ENCODE measurements at places on chromosomes 5 and 9.

DNA sequence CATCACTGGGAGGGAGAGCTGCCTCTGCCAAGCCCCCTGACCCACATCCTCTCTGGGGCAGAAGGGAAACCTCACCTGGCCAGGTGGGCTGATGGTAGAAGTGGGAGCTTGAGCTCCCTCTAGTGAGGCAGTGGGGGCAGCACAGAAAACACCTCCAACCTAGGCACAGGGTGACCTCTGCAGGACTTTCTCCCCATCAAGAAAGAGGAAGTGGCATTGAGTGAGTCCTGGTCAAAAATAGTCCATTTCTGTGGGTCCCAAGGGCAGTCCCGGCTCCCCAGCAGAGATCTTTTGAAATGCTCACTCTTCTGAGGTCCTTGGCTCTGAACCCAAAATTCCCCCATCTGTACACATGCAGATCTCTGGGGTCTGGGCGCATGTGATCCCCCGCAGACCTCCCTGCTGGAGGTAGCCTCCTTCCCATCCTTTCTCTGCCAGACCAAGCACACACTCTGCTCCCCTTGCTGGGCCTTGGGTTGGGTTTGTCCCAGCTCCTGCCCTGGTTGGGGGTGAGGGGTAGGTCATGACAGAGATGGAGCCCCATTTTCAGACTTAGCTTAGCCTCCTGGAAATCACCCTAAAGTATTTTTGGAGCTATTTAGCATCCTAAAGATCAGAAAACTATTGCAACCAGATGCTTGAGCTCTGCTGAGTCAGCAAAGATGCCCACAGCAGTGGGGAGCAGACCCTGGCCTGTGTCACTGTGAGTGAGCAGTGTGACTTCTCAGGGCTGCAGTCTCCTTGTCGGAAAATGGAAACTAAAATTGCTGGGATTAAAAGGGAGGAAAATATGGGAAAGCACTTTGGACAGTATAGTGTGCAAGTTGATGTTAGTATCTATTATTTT lies 41.6 kb upstream of the LCP2 start:
- no peak for DNase-seq

DNA sequence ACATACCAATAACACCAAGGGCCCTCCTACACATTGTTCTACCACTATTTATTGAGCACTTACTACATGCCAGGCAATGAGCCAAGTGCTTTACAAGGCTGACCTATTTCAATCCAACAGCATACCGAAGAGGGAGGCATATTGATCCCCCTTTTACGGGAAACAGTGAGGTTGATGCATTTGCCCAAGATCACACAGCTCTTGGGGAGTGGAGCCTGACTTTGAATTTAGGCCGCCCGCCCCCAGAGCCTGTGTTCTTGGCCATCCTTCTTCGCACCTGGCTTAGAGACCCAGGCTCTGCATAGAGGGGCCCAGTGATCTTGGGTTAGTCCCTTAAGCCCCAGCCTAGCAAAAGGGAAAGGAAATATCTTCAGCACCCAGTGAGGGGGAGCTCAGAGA lies 158.1 kb upstream of the IER5L start:
- DNase-seq, result no peak

GRCh38 chr5:113562828-113563400 lies 49.4 kb downstream of the YTHDC2 start:
- no peak for DNase-seq

DNA sequence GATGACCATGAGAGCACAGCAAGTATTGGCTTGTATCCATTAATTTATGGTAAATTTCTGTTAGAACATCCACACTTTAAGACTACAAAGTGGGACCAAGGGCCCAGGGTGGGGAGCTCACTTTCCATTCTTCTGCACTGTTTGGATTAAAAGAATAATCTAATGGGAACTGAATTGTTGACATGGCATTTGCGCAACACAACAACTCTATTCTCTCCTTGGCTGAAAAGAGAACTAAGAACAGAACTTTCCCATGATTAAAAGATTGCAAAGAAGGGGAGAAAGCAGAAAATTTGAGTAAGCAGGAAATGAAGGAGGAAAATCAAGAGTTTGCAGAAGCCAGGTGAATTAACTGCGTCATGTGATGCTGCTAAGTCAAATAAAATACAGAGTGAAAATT lies 143.4 kb downstream of the HINT1 start:
- DNase-seq, result no peak

GRCh38 chr5:113692891-113693457 lies 179.5 kb downstream of the YTHDC2 start:
- no peak for DNase-seq

- DNase-seq, result no peak
Measured at GRCh38 chr5:151619812-151620460, 28.8 kb upstream of the FAT2 start.

GRCh38 chr5:34791761-34792244 lies 47.2 kb upstream of the TTC23L start:
- no peak for DNase-seq

DNA sequence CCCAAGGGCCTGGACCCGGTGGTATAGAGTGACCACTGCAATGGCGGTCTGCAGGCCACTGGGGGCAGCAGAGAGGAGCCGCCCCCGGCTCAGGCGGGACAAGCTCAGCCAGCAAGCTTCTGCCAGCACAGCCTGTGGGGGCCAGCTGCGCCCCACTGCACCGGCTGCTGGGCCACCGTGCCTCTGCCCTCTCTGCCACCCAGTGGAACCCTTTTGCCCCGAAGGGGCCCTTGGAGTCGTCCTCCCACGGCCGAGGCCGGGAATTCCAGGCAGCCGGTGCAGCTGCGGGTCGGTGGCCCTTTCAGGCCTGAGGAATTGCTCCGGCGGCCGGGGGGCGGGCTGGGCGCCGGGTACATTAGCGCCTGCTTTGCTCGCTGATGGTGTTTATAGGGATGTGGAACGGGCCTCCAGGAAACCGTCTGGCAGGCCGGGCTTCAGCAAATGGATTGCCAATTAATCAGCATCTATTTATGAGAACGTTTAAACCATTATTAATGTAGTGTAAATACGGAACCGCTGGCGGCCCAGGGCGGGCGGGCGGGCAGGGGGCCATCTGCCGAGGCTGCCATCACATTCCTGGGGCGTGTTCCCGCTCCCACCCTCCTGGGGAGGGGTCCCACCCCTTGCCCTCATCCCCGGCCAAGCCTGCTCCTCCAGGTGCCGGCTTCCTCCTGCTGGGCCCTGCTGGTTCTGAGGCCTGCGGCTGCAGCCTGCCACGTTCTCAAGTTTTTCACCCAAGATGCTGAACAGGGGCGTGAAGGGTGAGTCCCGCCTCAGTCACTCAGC lies 127.4 kb downstream of the BARX1 start:
- DNase-seq, result peak; percentile 15

- peak; percentile 19 for DNase-seq
Measured at GRCh38 chr5:165525271-165525670, 2019.9 kb downstream of the MAT2B start.

DNA sequence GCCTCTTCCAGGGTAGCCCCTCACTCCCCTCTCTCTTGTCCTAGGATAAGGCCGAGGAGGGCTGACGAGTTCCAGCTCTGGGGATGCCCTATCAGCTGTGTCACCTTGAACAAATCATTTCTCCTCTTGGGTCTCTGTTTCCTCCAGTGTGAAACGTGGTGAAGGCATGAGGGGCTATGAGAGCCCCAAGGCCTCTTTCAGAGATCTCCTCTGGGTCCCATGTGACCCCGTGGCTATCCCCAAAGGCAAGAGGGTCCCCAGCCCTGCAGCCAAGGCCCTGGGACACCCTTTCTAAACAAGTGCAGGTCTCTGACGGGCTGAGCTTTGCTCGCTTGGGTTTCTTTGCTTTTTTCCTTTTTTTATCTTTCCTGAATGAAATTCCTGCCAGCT lies 25.5 kb upstream of the SPTLC1 start:
- no peak for DNase-seq

DNA sequence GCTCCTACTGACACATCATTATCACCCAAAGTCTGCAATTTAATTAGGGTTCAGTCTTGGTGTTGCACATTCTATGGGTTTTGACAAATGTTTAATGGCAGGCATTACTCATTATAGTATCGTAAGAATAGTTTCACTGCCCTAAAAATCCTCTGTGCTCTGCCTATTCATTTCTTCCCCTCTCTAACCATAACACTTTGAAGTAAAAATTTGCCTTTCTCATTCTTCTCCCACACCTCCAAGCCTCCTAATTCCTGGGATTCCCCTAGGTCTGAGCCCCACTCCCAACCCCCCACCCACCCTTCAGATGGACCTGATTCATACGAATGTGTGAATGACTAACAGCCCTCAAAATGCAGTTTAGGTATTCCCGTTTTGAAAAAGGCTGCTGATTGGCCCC lies 18.4 kb downstream of the ENC1 start:
- no peak for DNase-seq

- no peak for DNase-seq
Measured at GRCh38 chr9:19358701-19359100, 21.3 kb downstream of the RPS6 start.

DNA sequence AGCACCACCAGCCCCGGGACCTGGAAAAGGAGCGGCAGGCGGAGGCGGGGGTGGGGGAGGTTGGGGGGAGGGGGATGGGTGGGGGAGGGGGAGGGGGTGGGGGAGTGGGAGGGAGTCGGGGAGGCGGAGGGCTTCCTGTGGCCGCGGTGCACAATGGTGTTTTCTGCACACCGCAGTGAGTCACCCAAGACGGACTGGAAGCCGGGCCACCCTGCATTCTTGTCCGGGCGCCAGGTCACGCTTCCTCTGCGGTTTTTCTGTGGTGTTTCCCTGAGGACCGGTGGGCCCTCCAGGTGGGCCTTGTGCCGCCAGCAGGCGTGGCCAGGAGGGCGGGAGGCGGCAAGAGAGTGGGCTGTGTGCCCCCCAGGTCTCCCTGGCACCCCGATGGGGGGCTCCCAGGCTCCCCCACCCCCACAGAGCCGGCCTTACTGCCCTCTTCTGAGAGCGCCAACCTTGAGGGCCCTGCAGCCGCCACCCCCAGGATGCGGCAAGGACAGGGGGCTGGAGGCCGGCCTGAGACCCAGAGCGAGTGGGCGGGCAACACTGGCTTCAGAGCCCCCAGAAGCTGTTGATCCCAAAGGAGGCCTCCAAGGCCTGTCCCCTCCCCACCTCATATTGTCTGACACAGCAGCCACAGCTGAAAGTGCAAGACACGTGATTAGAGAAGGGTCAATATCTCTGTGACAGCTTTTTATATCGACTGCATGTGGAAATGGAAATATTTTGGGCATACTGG lies 11.1 kb downstream of the EXD3 start:
- peak; percentile 91 for DNase-seq

GRCh38 chr9:115921301-115921700 lies 232.3 kb upstream of the PAPPA start:
- DNase-seq, result no peak

DNA sequence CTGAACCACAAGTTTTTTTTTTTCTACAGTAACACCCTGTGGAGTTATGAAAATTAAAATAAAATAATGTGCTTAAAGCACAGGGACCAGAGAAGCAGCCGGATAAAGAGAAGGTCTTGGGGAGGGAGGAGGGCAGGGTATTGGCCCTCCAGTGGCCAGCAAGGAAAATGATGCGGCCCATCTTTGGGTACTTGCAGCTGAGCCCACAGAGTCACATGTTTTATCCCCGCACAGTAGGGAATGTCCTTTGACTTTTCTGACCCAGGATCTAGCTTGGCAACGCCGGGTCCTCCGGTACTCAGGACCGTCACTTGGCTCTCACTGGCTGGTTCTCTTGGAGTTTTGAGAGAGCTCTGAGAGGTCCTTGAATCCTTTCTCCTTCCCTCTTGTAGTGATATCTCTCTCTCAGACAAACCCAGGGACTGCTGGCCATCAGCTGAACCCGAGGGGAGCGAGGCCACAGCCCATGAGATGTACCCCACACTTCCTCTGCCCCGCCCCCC lies 35.3 kb upstream of the HSPA9 start:
- DNase-seq, result no peak

DNA sequence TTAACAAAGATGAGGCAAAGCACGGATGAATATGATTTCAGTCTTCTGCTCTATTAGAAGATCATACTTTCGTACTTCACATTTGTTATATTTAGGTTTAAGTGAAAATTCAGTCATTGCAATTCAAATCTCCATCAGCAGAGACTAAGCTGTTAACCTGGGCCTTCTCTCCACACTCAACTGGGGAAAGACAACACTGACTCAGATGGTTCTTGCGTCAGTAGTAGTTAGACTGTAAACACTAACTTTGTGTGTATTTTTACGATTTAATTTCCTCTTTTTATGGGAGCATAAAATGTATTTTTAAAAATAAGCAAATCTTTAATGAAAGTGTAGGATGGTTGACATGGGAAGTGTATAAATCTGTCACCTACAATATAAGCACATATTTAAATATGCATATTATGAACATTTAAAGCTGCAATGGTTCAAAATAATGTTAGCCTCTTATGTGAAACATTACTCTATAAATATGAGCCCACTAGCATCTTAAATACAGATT lies 42.7 kb upstream of the ZNF608 start:
- no peak for DNase-seq

GRCh38 chr5:165705960-165706359 lies 2200.5 kb downstream of the MAT2B start:
- no peak for DNase-seq

DNA sequence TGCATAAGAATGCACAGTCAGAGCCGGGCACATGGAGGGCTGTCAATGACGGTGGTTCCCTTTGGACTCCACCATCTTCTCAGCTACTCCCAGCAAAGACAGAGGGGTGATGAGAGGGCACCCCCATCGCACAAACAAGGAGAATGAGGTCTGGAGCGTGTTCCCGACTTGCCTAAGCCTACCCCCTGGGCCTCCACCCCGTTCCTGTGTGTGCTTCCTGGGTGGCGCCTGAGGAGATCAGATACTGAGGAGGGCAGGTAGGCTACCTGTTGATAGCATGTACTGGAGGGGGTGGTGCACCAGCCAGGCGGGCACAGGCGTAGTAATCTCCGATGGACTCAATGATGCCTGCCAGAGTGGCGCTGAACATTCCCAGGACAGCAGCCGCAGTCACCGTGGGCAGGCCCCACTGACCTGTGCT lies 4.1 kb downstream of the SLC23A1 start:
- no peak for DNase-seq

DNA sequence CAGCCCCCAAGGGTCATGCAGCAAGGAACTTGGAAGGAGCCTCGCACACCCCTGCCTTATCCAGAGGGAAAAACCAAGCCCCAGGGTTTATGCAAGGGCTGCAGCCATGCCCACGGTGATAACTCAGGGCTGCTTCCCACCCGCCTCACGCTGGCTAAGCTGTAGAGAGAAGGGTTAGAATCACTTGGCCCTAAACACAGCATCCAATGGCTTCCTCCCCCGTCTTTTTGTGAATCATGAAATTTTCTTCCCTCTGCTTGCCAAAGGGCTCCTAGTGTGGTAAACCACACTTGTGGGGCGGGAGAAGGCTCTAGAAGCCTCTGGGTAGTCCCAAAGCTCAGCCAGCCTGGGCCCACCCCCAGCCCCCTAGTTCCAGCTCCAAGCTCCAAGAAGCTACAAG lies 55.9 kb upstream of the ORM1 start:
- no peak for DNase-seq
